Endodermal cell (in vitro differentiated cells): ENCODE measurements at places on chromosomes 1 and 21. TPM values are rescaled to one million over a fixed set of nuclear protein-coding genes. Genes with fewer than 3 reads are reported as not detected.

GBP1 gene
- not detected in 2 replicates for total RNA-seq

ADAM30 gene
- total RNA-seq = not detected in 2 replicates

S100B gene
- not detected in 2 replicates for total RNA-seq

SLC1A7 gene
- total RNA-seq = 0.19 to 2.3 TPM (median 1.8 TPM) in 3 replicates

LCE1C gene
- not detected in 3 replicates for total RNA-seq

ITLN2 gene
- total RNA-seq = 17.5 and 20.3 TPM in 2 replicates

FCRL4 gene
- not detected in 2 replicates for total RNA-seq

ZNF648 gene
- total RNA-seq = 0.11 TPM in 1 of 3 replicates, not detected in the others

KRTAP10-9 gene
- total RNA-seq = not detected in 3 replicates

OR10Z1 gene
- not detected in 2 replicates for total RNA-seq
